Keratinocyte (primary cell): ENCODE measurements at places on chromosomes 6 and 20. TPM values are rescaled to one million over a fixed set of nuclear protein-coding genes. Genes with fewer than 3 reads are reported as not detected.

GRCh38 chr20:57256908-57257307, 9.5 kb downstream of the BMP7 start:
- no peak for DNase-seq
- H3K36me3 ChIP-seq: no peaks in the 10 kb centered on the region
- H3K27me3 ChIP-seq: peaks cover 58% of the 10 kb centered on the region
- H3K27ac ChIP-seq: no peak overlapping the region
- H3K4me1 ChIP-seq: no peaks in the 10 kb centered on the region

DNA sequence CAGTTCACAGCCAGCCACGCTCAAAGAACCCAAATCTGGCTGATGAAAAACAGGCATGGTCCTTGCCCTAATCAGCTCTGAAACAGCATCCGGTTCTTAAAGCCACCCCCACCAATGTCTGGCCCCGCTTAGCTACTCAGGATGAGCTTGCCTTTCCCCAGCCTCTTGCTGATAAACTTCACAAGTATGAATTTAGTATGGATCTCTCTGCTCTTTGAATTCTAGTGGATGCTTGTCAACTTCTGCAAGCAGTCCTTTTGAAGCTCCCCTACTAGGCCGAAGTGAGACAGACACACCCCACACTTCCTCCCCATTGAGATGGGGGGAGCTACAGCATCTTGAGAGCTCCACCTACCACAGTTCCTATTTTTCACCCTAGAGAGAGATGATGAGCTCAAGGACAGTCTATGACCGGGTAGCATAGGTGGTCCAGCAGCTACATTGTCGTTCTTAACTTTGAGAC, 36.7 kb downstream of the EBF4 start:
- peaks cover 13% of the 10 kb centered on the region for H3K27me3 ChIP-seq
- H3K4me1 ChIP-seq: no peaks in the 10 kb centered on the region
- H3K27ac ChIP-seq: no peak overlapping the region

DNA sequence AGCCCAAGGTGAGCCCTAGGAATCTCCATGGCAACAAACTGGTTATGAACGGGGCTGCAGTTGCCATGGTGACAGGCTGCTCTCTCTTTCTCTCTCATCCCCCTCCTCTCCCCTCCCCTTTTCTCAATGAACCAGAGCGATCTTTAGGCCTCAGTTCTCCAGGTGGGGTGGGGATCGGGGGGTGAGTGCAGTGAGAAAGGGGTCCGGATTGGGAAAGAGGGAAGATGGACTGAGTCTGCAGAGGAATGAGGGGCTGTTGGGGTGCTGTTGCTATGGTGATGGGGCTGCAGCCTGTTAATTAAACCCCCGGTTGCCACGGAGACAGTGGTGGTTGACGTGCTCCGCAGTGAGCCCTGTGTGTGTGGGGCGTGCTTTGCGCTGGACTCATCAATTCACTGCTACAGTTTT, 3.6 kb upstream of the SLC12A5 start:
- no peak overlapping the region for H3K27ac ChIP-seq
- H3K27me3 ChIP-seq: peaks cover 51% of the 10 kb centered on the region
- H3K4me3 ChIP-seq: no peak overlapping the region
- peaks cover 3% of the 10 kb centered on the region for H3K4me1 ChIP-seq
- DNase-seq: no peak

GRCh38 chr6:41877051-41877680, 18.0 kb downstream of the USP49 start:
- no peaks in the 10 kb centered on the region for H3K27me3 ChIP-seq
- no peak overlapping the region for H3K27ac ChIP-seq
- H3K36me3 ChIP-seq: no peaks in the 10 kb centered on the region
- no peak for DNase-seq
- no peaks in the 10 kb centered on the region for H3K4me1 ChIP-seq
- no peak overlapping the region for H3K4me3 ChIP-seq

DNA sequence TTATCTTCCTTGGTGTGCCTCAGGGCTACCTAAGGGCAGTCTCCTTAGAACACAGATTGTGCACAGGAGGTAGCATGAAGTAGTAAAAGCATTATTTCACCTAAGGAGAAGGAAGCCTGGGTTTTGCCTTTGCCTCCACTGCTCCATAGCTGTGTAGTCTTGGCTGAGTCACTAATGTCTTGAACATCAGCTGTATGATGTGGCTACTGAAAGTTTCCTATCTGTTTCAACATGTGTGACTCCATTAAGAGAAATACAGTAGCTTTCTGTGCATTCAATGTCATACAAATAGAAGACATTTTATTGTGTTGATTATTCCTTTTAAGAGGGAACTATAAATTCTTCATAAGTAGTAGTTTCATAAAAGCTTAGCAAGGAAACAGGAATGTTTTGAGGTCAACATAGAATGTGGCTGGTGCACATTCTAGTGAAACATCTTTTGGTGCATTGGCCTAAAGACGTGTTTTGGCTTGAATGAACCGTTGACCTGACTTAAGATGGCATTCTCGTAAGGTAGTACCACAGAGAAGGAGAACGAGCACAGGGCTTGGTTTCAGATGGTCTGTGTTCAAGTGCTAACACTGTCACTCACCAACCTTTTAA, 70.6 kb downstream of the CTNNBL1 start:
- peak; percentile 40 for DNase-seq
- peaks cover 8% of the 10 kb centered on the region for H3K36me3 ChIP-seq
- no peak overlapping the region for H3K4me3 ChIP-seq
- H3K27ac ChIP-seq: peak overlapping the region; percentile 67
- no peaks in the 10 kb centered on the region for H3K27me3 ChIP-seq

DNA sequence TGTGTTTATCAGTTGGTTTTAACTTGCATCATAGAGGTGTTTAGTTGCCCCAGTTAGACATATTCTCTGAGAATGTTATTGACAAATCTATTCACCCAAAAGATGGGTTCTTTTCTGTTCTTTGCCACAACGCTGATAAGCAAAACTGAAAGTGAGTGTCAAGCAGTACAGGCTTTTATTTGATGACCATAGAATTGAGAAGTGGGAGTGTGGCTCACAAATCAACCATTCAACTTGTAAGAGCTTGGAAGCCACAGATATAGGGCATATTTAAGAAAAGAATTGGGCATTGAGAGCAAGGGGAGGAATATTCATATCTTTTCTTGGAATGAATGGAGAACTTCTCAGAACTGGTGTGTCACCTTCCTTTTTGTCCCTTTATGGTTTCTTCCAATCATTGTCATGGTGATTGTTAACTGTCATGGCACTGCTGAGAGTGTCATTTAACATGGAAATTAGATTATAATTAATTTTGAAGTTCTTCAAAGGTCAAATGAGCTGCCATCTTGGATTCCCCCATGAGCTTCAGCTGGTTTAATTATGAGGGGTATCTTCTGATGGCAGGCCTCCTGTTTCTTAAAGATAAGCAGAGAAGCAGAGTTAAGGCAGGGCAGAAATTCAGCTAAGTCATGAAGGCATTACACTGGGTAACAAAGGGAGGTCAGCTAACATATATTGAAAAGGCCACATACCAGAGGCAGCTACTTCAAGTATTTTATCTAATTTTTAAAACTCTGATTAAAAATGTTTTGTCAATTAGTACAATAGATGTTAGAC, 254.0 kb upstream of the HTR1E start:
- no peaks in the 10 kb centered on the region for H3K27me3 ChIP-seq
- H3K4me1 ChIP-seq: no peaks in the 10 kb centered on the region
- no peak overlapping the region for H3K27ac ChIP-seq
- no peaks in the 10 kb centered on the region for H3K36me3 ChIP-seq
- no peak overlapping the region for H3K4me3 ChIP-seq

- H3K27ac ChIP-seq: no peak overlapping the region
- H3K27me3 ChIP-seq: no peaks in the 10 kb centered on the region
- H3K36me3 ChIP-seq: no peaks in the 10 kb centered on the region
- no peaks in the 10 kb centered on the region for H3K4me1 ChIP-seq
- H3K4me3 ChIP-seq: no peak overlapping the region
Observed at GRCh38 chr20:38833154-38833856, 27.8 kb downstream of the PPP1R16B start.

GRCh38 chr6:159633196-159633595, 59.8 kb downstream of the SOD2 start:
- H3K4me1 ChIP-seq: no peaks in the 10 kb centered on the region
- H3K36me3 ChIP-seq: no peaks in the 10 kb centered on the region
- no peaks in the 10 kb centered on the region for H3K27me3 ChIP-seq

The PHACTR3 gene
- 1.4 to 3.0 TPM (median 2.6 TPM) in 3 replicates for polyA plus RNA-seq

The MACROD2 gene
- polyA plus RNA-seq: 0.49 to 0.71 TPM (median 0.52 TPM) in 3 replicates

The HBS1L gene
- polyA plus RNA-seq: 47.5 to 61.6 TPM (median 57.2 TPM) in 3 replicates
